ENCODE measurements at places on chromosomes 1 and 21.

- DNase-seq = peak; percentile 87
These were observed 1.4 kb downstream of the EIF4G3 start for GRCh38 chr1:21175324-21175669.

- DNase-seq = no peak
These were observed 44.8 kb downstream of the NRDC start for GRCh38 chr1:51833700-51834099.

DNA sequence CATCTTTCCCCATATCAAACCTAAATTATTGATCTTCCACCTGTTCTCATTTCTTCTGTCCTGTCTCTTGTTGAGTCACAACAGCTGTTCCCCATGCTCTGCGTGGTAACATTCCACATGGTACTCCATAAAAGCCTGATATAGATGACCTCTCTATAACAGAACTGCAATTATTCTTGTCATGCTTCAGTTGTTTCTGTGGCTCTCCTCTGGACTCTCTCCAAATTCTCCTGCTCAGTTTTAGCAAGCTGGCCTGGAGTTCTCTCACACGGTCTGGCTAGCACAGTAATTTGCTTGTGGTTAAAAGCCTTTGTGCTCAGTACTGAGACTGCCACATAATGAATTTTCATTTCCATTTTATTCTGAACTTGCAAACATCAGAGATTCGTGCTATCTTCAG, 10.6 kb upstream of the LRRC39 start:
- no peak for DNase-seq

DNA sequence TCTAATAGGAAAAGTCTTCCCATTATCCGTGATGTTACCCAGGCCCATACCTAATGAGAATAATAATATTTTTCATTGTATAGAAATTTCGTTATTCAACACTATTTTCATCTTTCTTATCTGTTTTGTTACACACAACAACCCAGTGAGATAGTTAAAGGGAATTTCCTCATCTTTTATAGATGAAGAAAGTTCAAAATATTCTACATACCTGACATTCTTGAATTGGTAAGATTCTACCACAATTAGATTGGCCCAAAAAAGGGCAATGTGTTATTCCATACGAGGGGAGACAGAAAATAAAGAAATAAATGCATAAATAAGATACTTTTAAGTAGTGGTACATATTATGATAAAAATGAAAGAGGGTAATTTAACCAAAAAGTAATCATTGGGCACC, 405.5 kb upstream of the ADAMTS5 start:
- DNase-seq = no peak

DNA sequence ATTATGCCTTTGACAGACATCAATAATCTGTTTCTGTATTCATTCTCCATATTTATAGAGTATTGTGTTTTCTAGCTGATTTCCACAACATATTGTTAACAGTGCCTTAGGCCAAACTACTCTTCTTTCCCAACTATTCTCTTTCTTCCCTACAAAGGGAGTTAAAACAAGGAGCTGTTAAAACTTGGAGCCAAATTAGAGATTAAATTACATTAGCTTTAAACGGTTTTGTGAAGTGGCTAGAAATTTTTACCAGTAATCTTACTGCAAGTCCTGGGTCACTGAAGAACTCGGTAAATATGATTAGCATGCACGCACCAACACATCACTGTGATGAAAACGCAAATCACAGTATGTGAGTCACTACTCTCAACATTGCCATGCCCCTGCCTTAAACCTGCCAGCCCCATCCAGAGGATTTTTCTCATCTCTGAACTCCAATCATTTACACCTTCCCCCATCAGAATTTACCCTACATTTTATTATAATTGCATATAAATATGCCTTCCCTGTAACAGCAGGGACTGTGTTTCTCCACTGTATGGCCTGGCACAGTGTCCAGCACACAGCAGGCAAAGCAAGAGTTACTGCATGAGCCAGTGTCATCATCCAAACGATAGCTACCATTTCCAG, 1.5 kb upstream of the PRDX6 start:
- DNase-seq = no peak

DNA sequence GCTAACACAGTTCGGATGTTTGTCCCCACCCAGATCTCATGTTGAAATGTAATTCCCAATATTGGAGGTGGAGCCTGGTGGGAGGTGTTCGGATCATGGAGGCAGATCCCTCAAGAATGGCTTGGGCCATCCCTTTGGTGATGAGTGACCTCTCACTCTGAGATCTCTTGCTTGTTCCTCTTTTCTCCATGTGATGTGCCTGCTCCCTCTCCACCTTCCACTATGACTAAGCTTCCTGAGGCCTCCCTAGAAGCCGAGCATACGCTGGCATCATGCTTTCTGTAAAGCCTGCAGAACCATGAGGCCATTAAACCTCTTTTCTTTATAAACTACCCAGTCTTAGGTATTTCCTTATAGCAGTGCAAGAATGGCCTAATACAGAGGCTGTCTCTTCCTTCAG, 8.1 kb upstream of the PLA2G5 start:
- DNase-seq = no peak

DNA sequence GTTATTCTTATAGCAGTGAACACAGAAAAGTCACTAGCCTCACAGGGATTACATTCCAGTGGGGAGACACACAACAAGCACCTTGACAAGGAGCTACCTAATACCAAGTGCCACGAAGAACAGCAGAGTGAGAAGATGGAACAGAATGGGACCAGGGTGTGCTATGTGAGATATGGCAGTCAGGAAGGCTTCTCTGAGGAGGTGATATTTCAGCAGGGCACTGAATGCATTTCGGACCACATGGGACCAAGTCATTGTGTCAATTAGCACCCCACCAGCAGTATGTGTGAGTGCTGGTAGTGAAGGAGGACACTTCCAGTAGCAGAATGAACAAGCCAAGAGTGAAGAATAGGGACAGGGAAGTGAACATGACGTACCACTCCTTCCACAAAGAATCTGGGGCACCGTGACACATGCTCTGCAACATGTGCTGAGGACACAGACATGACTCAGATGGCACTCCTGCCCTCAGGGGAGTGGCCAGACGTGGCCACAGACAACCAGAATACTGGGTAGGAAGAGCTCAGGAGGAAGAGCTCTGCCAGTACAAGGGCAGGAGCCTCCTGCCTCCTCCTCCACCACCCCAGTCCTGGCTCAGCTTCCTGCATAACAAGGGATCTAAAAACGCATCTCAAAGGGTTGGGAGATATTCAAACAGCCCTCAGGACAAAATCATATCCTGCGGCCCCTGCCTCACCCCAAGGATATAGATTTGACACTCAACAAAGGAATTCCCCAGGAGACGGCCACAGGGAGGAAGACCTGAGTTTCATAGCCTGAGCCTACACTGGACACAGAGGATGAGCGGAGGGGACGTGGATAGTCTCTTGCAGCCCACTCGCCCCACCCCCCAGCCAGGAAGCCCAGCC, 102.5 kb downstream of the TRABD2B start:
- no peak for DNase-seq

DNA sequence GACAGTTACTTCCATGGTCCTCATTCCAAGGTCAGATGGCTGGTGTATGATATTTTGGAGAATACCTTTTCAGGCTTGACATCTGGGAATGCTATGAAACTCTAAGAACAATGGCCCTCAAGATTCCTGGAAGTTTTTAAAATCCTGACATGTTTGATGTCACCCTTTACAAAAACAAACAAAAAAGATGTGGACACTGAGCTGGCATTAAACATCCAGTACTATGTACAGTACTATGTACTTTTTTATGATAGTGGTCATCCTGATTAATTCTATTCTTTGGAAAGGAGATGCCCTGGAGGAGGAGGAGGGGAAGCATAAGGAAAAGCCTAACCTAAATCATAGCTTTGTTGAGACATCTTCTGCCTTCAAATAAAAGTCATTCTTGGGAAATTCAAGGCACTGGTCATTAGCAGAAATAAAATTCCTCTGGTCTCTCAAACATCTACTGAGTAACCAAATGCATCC, 235.4 kb downstream of the HMCN1 start:
- DNase-seq = no peak

DNA sequence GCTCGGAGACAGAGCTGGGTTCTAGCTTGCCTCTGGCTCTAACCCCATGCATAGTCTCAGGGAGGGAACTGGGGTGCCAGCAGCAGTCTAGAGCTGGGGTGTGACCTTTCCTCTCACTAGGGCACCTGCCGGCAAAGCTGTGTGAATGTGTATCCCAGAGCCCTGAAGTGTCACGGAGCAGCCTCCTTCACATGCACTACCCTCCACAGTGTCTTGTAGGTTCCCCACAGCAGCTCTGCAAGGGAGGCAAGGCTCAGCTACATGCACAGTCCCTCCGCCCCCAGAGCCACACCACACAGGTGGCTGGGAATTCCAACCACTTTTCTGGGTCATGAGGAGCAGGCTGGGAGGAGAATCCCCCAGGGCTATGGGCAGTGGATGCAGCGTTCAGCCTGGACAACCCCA, 7.7 kb upstream of the HPCA start:
- DNase-seq = no peak

DNA sequence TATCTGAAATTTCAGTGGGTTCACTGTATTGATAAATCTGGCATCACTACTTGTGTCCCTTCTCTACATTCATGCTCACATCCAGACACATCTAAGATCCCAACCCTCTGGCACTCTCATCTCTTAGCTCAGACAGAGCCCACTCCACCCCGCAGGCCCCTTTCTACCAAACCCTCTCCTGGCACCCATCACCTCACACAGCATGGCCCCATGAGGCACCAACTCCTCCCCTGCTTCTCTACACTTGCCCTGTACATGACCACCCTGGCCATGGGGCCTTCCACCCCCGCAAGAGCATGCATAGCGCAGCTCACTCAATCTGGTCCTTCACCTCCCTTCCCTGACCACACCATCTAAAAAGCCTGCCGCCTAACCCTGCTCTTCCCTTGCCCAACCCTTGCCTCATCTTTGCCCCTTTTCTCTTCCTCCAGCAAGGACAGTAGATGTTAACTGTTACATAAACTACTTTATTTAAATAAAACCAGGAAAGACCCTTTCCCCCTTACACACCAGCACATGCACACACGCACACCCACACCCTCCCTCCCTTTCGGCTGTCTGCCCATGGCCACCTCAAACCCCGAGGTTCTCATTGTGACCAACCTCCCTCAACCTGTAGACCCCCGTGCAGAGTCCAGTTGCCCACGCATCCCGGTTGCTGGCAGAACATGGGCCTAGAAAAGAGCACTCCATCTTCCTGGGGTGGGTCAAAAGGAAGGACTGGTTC, 15.6 kb downstream of the SH3BP5L start:
- no peak for DNase-seq

DNA sequence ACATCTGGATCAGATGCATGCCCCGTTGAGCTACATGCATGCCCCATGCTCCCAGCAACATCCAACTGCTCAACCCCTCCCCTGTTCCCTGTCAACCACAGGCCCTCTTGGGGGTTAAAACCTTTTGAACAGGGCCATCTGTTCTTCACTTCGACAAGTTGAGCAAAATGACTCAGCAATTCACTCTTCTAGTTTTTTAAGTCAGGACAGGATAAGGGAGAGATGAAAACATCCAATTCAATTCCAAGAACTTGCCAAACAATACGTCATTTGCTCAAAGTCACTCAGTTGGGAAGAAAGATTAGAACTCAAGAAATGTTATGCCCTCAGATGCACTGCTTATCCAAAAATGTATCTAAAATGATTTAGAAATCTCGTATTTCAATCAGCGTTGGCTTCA, 46.1 kb upstream of the MTF2 start:
- DNase-seq = peak; percentile 61

DNA sequence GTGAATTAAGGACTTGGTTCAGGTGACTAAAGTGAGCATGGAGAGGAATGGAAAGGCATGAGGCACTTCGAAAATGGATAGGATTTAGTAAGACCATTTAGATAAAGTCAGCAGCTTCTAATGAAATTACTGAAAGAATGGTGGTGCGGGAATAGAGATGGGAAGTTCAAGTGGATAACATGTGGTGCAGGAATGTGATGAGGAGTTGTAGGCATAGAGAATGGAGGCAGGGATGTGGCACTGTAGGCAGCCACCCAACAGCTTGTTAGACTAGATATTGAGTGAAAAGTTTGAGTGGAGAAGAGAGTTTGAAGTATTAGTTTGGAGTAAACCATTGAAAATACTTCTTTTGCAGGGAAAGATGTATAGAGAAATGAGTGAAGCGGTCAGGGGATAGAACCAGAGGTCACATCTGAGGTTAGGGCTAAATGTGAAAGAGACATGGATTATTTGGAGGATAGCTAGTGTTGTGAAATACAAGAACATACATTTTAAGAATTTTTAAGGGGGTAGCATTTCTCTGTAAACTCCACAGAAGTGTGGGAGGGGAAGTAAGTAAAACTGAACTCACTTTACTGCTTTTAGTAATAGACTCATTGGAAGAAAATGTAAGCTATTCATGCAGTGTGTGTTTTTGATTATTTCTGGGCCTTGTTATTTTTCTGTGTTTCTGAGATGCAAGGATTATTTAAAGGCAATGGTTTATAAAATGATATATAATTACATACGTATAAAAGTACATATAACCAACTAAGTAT, 46.2 kb downstream of the DYRK1A start:
- no peak for DNase-seq

DNA sequence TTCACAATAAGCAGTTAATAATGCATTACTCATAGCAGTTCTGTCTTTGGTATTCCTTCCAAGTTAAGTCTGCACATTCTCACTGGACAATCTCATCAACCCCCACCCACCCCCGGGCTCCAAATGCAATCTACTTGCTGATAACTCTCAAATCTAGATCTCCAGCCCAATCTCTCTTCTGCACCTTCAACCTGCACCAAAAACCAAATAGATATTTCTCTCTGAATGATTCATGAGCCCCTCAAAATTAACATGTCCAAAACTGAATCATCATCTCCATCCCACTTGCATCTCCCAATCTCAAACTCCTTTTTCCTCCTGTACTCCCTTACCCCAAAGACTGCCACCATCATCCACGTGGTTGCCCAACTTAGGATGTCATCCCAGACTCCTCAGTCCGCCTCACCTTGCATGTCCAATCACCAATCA, 2.7 kb downstream of the DOCK7 start:
- DNase-seq = peak; percentile 17

DNA sequence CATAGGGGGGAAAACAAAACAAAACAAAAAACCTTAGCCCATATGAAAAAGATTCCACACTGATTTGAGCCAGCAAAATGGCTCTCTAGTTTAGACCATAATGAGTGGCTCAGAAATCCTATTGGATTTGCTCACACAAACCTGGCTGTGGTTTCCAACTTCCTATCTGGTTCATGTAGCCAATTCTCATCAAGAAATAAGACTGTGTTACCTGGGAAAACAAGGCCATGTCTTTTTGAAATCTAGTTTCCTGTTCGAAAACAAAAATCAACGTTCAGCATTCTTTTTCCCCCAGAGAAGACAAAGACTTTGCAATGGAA, 69.2 kb downstream of the TBX15 start:
- no peak for DNase-seq

DNA sequence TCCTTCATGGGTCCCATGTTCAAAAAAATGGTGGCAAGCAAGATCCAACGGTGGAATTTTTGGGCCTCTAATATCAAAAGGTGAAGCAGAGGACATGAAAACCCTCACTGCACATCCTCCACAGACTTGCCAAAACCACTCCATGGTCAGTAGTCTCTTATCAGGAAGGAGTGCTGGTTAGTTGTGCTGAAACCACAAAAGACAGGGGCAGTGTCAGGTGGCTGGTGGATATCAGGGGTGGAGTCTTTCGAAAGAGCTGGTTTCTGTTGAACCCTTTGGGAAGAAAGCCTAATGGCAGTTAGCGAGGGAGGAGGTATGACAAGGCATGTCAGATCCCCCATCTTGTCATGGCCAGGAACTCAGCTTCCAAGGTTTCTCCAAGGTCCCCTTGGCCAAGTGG, 395.9 kb upstream of the CAMK1G start:
- peak; percentile 20 for DNase-seq

Measured in hematopoietic multipotent progenitor cell treated with erythropoietin and hydrocortisone succinate and interleukin-3 and kit ligand, for 4 days (in vitro differentiated cells).